ENCODE measurements at places on chromosomes 3 and 15.

GRCh38 chr15:45114076-45114750 is at the start of the genes DUOX2 and DUOXA2:
Gene DUOX2, minus strand, starts transcription at chr15:45114172. Its CDS starts 761 bp downstream, at chr15:45113411.
Gene DUOXA2, plus strand, starts transcription at chr15:45114326. Its CDS starts 280 bp downstream, at chr15:45114606.
- DNase-seq, result no peak

DNA sequence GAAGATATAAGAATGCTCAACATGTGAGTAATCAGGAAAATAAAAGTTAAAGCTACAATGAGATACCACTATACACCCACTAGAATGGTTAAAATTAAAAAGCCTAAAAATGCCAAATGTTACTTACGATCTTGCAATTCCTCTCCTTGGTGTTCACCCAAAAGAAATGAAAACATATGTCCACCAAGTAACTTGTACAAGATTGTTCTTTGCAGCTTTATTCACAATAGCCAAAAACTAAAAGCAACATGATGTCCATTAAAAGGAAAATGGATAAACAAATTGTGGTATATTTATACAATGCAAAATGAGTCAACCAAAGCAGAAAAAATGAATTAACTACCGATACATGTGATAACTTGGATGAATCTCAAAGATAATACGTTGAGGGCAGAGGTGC is 301.6 kb upstream of the THBS1 start:
- DNase-seq, result no peak

- DNase-seq, result no peak
Observed at GRCh38 chr3:90035643-90036042, 928.2 kb downstream of the EPHA3 start.

- no peak for DNase-seq
Observed at GRCh38 chr3:6733699-6734394, 127.1 kb upstream of the GRM7 start.

DNA sequence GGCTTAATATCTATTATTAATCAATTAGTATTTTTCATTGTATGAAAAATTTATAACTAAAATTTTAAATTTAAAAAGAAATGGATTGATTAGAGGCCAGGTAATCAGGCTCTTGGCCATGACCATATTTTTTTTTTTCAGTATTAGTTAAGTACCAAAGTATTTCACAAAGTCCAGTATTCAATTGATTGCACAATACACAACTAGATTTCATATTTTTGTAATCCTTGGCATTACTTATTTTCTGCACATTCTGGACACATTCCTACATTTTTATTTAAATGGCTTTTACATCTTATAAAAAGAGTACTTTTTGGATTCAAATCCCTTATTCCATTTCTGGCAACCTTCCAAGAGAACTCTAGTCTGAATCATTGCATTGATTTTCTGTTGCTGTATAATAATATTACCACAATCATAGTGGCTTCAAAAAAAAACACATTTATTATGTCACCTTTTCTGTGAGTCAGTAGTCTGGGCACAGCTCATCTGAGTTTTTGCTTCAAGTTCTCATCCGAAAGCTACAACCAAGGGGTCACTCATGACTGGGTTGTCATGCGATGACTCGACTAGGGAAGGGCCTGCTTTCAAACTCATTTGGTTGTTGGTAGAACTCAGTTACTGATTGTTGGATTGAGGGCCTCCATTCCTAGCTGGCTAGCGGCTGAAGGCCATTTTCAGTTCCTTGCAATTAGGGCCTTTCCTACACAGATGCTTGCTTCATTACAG is 90.7 kb downstream of the CNTN6 start:
- no peak for DNase-seq

- DNase-seq, result peak; percentile 11
Observed at GRCh38 chr3:48748754-48749153, 31.7 kb upstream of the IP6K2 start.

GRCh38 chr15:71780115-71780976 is 30.0 kb upstream of the NR2E3 start:
- DNase-seq, result peak; percentile 28

DNA sequence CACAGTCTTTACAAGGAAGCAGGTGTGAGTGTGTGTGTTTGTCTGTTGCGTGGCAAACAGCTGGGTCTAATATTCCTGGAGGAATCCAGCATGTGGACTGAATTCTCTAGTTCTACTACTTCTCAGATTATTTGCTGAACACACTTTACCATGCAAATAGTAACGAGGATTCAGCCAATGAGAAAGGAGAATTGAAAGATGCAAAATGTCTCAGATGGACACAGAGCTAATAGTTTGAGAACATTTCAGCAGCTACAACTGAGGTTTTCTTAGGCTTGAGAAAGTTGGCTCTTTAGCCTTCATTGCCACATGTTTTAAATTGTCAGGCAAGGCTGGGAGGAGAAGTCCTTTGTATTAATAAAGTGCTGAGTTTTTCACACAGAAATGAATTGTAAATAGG is 568.0 kb upstream of the MDFIC2 start:
- no peak for DNase-seq

GRCh38 chr15:73572296-73572695 is 60.9 kb downstream of the NPTN start:
- no peak for DNase-seq

- DNase-seq, result peak; percentile 77
Observed at GRCh38 chr3:184314700-184315542, 515 bp downstream of the EIF4G1 start.

- DNase-seq, result no peak
Observed at GRCh38 chr15:38996111-38996631, 431.6 kb upstream of the RASGRP1 start.

GRCh38 chr3:9912294-9912935 is 4.5 kb upstream of the IL17RC start:
- peak; percentile 43 for DNase-seq

DNA sequence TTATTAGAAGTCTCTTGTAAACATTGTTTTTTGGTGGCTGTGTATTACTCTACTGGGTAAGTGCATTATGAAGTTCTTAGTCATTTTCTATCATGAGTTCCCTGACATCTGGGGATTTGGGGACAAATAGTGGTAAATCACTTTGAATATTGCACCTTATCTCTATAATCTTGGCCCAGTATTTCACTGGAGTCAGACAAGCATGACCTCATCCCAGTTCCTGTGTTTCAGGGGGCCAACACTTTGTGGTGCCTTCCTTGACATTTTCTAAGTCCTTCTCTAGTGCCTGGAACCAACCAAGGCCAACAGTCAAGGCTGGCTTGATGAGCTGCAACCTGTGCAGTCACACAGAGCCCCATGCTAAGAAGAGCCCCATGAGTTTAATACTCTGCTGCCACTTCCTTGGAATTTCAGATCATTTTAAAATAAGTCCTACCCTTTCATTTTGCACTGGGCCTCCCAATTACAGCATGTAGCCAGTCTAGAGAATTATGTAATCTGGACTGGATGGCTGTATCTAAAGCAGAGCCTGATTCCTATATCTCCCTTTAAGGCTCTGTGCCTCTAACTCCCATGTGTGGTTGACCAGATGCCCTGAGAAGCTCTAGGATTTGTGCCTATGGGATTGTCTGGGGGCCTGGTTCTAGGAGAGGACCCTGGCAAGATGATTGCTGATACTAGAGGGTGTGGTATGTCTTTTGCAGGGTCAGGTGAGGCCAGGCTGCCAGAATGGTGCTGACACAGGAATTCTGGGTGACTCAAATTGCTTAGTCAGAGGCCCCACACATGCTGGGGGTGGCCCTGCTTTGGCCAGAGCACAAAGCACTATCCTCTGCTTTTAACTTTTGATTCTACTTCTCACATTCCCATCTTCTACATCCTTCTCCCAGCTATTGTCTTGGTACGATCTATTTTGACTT is 319.6 kb upstream of the TBC1D5 start:
- DNase-seq, result no peak

DNA sequence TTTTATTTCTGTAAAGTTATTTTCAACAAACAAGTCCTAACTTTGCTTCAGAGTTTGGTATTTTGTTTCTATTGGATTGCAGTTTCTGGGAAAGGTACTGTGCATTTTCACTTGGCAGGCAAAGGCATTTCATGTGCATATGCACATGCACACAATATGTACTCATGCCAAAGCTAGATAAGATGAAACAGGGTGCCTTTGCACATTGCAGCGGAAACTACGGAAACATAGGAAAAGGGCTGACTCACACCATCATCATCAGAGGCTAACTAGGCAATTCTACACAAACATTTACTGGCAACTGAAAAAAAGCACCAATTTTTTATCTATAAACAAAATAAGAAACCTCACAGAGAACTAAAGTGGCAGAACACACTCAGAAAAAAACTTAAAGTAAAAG is 550.6 kb upstream of the NECTIN3 start:
- no peak for DNase-seq

- DNase-seq, result no peak
Observed at GRCh38 chr3:190229632-190230424, 92.4 kb downstream of the CLDN1 start.

DNA sequence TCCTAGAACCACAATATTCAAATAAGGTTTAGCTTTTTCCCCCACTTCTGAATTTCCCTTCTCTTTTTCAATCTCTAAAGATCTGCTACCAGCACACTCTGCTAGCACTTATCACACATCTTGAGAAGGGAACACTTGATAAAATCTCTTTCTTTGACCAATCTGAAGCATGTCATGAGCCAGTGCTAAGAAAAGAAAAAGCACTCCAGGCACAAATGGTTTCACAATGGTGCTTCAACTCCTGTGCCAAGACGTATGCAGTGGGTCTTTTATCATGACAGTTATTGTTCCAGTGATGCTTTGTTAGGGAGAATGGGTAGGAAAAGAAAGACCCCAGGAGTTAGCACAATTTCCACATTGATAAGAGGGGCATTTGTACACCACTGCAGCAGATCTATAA is 248.4 kb downstream of the ZNF385D start:
- no peak for DNase-seq

- DNase-seq, result no peak
Observed at GRCh38 chr3:127805026-127805753, 17.1 kb downstream of the MGLL start.

GRCh38 chr3:82595530-82595929 is 834.1 kb upstream of the GBE1 start:
- no peak for DNase-seq

All from CD4-positive, alpha-beta T cell treated with Interleukin-17A for 1 hour (primary cell).